SK-N-SH treated with all-trans-retinoic acid at 6 μM for 48 hours (cell line): ENCODE measurements at places on chromosomes 5 and 9.

- no peak for ATAC-seq
These were observed 532.7 kb upstream of the DMAC1 start for GRCh38 chr9:8332331-8332650.

- no peak for ATAC-seq
These were observed 23.3 kb downstream of the SLC25A48 start for GRCh38 chr5:135857630-135858311.

- no peak for ATAC-seq
These were observed 9.1 kb upstream of the SUSD1 start for GRCh38 chr9:112184221-112184620.

GRCh38 chr5:56534102-56534829 is 281.1 kb upstream of the MAP3K1 start:
- ATAC-seq = no peak
